Pulmonary artery endothelial cell (primary cell): ENCODE measurements at places on chromosomes 5 and 9. TPM values are rescaled to one million over a fixed set of nuclear protein-coding genes. Genes with fewer than 3 reads are reported as not detected.

The NINJ1 gene
- total RNA-seq = 44.7 and 47.2 TPM in 2 replicates

The SLC1A3 gene
- 0.07 TPM in 1 of 2 replicates, not detected in the other for total RNA-seq

The SHOC1 gene
- total RNA-seq = not detected in 2 replicates

The TTC16 gene
- total RNA-seq = not detected in 2 replicates

The RGS7BP gene
- total RNA-seq = 4.6 and 7.3 TPM in 2 replicates

The NEUROG1 gene
- not detected in 2 replicates for total RNA-seq

The AMBP gene
- total RNA-seq = not detected in 2 replicates

The RPL7A gene
- total RNA-seq = 2,356 and 2,883 TPM in 2 replicates

The TSC1 gene
- total RNA-seq = 18.7 and 29.0 TPM in 2 replicates
